ENCODE measurements at places on chromosomes 5 and 9.

DNA sequence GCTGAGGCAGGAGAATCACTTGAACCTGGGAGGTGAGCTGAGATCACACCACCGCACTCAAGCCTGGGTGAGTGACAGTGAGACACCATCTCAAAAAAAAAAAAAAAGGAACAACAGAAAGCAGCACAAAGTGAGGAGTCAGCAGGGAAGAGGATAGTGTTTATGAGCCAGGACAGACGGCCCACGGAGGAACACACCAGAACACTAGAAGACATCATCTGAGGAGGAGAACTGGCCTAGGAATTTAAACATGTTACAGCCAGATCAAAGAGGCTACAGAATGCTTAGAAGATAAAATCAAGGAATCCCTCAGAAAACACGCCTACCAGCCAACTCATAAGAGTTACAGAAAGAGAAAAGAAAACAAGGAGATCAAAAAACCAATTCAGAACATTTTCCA, 12.2 kb downstream of the UBAC1 start:
- DNase-seq = no peak

DNA sequence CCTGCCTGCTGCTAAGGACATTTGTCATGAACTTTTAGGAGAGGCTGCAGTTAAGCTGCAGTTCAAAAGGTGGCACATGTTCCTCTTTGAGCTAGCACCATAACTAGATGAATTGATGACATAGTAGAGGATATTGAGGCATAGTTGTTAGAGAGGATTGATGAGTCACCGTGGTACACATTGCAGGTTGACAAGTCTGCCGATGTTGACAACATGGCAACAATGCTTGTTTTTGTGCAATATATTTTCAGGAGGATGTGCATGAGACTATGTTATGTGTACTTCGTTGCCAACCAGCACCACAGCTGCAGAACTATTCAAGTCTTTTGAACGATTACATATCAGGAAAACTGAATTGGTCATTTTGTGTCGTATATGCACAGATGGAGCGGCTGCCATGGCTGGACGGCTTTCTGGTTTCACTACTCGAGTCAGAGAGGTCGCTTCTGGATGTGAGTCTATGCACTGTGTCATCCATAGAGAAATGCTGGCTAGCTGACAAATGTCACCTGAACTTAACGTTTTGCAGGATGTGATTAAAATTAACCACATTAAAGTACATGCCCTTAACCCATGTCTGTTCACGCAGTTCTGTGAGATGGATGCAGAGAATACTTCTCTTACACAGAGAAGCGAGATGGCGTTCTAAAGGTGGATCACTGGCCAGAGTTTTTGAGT, 24.2 kb downstream of the ANP32B start:
- DNase-seq = no peak

DNA sequence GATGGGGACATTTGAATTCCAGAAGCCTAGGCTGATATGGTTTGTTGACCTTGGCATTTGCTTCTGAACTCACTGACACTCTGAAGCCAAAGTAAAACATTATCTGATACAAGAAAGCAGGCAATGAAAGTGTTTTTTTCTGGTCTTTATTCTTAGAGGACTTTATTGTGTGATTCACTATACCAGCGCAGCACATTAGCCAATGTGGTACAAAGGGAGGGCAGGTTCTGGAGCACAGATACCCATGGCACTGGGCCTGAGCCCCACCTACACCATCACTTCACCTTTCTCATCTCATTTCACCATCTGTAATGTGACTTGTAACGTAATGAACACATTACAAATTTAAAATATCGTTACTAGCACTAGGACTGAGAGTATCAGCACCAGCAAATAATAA, 89.7 kb upstream of the ZNF366 start:
- no peak for DNase-seq

DNA sequence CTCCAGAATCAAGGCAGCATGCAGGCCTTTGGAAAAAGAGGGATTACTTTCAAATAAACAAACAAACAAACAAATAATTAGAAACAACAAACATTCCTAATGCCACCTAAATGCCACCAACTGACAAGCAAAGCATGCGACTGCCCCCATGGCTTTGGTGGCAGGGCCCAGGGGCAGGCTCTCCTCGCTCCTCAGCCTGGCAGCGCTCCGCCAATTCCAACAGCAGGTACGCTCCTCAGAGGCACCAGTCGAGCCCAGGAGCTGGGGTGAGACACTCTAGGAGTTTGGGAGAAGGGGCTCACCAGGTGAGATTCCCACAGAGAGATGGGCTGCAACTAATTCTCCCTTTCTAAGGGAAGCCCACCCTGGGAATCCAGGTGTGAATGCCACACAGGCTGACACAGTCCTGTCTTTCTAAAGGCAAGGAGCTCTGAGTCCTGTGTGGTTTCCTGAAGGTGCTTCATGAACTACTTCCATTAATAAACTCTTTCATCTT, 27.8 kb downstream of the CSF2 start:
- no peak for DNase-seq

- DNase-seq = no peak
Measured at GRCh38 chr5:539469-540070, 15.3 kb upstream of the SLC9A3 start.

GRCh38 chr9:128094950-128095544, 27.0 kb downstream of the SLC25A25 start:
- DNase-seq = no peak

- no peak for DNase-seq
Measured at GRCh38 chr9:19510907-19511306, 102.1 kb downstream of the ACER2 start.

DNA sequence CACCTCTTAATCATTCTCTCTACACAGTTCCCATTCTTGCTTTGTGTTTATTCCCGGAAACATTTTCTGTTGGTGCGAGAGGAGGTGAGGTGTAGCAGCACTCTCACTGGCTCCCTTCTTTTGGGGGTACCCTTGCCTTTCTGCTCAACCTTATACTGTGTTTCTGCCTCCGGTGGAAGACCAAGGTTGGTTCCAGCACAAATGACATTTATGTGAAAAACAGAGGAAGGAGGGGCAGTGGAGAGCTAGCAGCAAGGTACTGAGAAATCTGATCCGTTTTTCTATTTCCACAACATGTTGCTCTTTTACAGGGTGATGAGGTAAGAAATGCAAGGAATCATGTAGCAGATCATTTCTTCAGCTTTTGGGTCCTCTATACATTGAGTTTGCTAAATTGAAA, 648.0 kb upstream of the DMAC1 start:
- no peak for DNase-seq

DNA sequence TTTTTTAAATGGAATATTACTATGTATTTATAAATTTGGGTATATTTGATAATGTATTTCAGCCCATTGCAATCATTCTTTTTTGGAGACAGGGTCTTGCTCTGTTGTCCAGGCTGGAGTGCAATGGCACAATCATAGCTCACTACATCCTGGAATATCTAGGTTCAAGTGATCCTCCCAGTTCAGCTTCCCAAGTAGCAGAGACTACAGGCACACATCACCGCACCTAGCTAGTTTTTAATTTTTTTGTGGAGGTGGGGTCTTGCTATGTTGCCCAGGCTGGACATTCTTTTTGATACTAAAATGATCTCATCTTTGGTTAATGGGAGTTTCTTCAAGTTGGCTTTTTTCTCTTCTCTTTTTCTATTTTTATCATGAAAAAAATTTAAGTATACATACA, 91.3 kb downstream of the UNC13B start:
- DNase-seq = no peak

- no peak for DNase-seq
Measured at GRCh38 chr9:133104718-133105460, 16.2 kb downstream of the RALGDS start.

- DNase-seq = peak; percentile 1
Measured at GRCh38 chr9:36037549-36038122, 923 bp downstream of the RECK start.

DNA sequence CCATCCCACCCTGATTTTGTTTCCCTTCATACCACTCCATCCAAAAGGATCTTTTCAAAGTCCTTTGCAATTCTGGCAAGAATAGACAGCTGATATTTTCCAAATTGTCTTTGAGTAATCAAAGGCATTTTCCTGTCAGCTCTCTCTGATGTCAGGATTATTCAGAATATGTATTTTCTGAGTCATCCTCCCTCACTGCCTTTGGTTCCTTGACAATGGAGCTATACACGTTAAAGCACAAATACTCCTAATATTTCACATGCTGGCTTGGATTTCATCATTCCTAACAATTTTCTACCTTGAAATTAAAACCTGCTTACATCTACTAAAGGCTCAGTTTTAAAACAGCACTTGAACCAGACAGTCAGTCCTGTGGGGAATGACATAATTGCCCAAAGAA, 379.4 kb downstream of the GADD45G start:
- DNase-seq = no peak

DNA sequence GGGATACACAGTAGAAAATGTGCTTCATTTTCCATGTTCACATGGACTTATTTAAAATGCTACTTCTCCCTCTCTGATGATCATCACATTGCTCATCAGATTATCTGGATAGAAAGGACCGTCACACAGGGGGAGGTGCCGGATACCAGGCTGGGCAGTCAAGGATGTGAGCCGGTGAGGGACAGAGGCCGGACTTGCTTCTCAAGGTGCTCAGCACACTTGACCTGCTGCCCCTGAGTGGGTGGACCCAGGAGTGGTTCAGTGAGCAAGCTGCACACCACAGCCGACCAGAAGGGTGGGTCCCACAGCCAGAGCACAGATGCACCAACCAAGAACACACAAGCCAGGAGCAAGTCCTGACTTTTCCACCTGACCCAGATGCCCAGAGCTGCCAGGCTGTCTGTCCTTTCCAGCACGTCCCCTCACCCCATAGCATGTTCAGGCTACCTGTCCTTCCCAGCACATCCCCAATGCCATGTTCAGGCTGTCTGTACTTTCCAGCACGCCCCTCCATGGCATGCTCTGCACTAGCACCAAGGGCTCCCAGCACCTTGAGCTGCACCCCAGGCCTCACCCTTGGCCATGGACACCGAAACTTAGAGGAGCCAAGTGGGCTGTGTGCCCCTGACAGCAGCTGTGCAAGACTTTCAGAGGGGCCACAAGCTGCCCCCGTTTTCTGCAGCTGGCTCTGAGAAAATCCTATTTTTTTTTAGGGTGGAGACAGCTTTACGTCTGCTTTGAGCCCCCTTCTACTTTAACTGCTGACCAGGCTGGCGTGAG, 77.8 kb downstream of the SECISBP2 start:
- DNase-seq = no peak

DNA sequence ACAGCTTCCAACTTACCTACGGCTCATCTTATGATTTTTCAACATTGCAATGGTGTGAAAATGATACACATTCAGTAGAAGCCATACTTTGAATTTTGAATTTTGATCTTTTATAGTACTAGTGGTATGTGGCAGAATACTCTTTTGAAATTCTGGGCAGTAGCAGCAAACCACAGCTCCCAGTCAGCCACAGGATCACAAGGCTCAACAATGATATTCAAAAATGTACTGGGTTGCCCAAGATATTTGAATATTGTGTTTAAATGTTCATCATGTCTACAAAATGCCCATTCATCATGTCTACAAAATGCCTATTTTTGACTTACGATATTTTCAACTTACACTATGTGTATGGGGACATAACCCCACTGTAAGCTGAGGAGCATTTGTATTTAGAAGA, 81.3 kb upstream of the PRR16 start:
- no peak for DNase-seq

DNA sequence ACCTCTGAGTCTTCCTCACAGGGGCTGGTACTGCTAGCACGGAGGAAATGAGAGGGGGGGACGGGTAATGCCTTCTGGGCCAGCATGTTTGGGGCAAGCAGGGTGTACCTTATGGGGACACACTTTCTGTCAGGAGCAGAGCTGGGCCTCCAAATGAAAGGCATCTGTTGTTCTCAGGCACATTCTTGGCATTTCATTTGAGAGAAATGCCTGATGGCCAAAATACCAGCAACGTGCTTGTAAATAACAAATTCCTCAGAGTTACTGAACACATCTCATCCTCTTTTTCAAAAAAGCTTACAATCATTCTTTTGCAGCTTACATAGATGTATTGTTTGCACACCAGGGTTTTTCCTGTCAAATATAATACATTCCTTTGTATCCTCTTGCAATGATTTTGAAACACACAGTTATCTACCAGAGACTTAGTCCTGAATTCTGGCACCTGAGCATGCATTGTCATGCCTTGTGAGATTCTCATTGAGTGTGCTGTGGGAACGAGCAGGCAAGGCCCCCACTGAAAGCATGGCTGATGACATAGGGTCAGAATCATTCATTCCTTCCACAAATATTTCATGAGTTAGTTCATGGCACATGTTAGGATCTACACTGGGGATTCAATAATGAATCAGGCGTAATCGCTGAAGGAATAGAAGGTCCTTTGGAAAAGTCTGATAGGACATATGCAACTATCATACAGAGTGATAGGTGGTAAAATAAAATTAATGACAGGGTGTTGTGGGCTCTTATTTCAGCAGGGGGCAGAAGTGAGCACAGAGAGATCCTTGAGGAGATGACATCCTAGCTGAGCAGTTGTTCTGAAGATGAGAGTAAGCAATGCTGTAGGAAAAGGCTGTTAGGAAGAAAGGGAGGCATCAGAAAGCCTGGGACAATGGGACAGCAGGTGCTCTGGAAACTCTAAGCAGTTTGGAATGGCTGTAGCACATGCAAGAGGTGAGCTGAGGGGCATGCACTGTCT, 260.9 kb upstream of the TUT7 start:
- DNase-seq = no peak

- no peak for DNase-seq
Measured at GRCh38 chr9:117706421-117707116, 2.4 kb downstream of the TLR4 start.
